Bronchial epithelial cell (primary cell): ENCODE measurements at places on chromosomes 12 and 14. TPM values are rescaled to one million over a fixed set of nuclear protein-coding genes. Genes with fewer than 3 reads are reported as not detected.

GRCh38 chr14:95233702-95234241, 76.4 kb upstream of the DICER1 start:
- no peak for DNase-seq

GRCh38 chr12:6206327-6206726, 6.1 kb downstream of the CD9 start:
- no peak for DNase-seq

- DNase-seq, result no peak
Measured at GRCh38 chr14:105484997-105485393, 1.7 kb upstream of the CRIP1 start.

GRCh38 chr12:120132863-120133385, 16.4 kb upstream of the RAB35 start:
- DNase-seq, result no peak

TRAF3 gene
- 34.6 and 35.3 TPM in 2 replicates for total RNA-seq
